SHP77 treated with DMSO at 0.1 percent for 48 hours (cell line): ENCODE measurements at places on chromosomes 7 and 10.
A peak's percentile ranks its signal among the peaks of the same experiment; 100 is the strongest.

DNA sequence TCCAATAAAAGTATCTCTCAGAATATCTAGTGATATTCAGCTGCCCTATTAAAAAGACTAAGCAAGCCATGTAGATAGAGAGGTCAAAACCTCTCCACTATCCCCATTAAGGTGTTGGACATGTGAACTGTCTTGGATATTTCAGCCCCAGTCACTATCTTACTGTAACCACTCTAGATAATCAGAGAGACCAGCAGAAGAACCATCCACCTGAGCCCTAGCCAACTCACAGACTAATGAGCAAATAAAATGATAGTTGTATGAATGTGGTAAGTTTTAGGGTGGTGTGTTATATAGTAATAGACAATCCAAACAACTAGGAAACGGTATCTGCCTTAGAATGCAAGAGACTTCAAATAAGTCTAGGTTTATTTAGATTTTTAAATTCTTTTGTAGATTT is 268.6 kb upstream of the KLF14 start:
- DNase-seq, result no peak

GRCh38 chr10:26217396-26218086 is 967 bp downstream of the GAD2 start:
- no peak for DNase-seq

- DNase-seq, result no peak
These were observed 43.4 kb upstream of the GJD4 start for GRCh38 chr10:35561715-35562114.

DNA sequence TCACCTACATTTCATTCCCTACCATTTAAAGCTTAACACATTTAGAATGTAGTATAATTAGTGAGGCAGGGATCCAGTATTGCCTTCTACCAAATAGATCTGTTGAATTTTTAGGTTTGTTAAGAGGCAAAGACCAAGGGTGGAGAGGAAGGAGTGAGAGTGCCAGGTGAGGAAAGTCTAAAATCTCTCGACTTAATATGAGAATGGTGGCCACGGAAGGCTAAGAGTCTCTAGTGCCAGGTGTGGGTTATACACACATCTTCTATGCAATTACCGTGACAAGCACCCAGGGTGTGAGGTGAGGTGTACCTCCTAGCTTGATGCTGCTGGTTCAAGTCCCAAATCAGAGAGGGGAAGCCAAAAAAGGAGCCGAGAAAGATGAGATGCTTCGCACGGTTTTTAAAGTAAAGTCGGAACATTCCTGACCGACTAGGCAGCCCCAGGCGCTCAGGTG is 439 bp downstream of the IQUB start:
- DNase-seq, result no peak

DNA sequence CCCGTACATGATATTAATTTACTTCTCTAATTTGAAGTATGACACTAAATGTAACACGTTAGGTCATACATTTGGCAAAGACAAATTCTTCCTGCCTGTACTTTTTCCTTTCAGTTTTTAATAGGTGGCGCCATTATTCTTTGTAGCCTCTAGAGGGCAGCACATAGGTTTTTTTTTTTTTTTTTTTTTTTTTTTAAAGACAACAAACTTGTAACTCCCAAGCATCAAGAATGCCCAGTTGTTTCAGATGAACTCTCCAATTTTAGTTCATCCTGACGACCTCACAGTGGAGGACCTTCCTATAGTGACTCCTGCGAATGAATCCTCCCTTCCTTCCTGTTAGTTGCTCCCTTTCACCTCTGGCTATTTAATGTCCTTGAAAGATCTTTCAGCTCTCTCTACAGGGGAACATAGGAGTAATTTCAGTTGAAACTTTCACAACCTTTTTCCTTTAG is 139.3 kb upstream of the HDAC9 start:
- peak; percentile 43 for DNase-seq
